ENCODE measurements at places on chromosomes 3 and 15.
A peak's percentile ranks its signal among the peaks of the same experiment; 100 is the strongest.

- DNase-seq = no peak
Measured at GRCh38 chr3:34175636-34176176, 377.3 kb downstream of the PDCD6IP start.

DNA sequence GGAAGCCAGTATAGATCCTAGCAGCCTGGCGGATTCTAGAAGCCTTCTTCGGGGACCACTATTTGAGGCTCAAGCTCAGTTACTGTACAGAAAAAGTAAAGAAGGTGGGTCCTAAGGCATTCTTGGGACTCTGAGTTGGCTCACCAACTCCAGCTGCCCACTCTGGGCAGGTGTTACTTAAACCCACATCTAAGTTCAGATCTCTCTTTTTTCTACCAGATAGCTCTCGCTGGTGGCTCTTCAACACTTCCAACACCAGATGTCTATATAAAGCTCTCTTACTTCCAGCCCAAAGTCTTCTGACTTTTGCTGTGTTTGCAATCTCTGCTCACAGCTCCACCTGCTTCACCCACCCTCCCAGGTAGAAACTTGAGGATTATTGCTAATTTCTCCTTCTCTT lies 232.8 kb upstream of the TPRG1 start:
- no peak for DNase-seq

DNA sequence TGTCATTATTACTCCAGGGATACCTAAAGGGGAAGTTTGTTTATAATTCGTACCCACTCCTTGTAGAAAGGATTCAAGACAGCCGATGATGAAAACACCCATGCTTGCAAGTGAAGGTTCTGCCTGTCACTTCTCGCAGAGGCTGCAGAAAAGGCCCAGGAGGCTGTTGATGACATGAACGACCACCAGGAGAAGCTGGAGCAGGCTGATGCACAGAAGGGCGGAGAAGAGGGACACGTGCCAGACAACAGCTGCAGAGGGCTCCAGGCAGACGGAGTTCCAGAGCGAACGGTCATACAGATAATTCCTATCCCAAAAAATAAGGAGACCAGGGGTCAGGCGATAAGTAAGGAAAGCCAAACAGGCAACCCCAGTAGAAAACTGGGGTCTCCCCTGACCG lies 5.7 kb upstream of the DYNLT2B start:
- DNase-seq = no peak

GRCh38 chr3:35028157-35028556 lies 611.2 kb upstream of the ARPP21 start:
- DNase-seq = no peak

DNA sequence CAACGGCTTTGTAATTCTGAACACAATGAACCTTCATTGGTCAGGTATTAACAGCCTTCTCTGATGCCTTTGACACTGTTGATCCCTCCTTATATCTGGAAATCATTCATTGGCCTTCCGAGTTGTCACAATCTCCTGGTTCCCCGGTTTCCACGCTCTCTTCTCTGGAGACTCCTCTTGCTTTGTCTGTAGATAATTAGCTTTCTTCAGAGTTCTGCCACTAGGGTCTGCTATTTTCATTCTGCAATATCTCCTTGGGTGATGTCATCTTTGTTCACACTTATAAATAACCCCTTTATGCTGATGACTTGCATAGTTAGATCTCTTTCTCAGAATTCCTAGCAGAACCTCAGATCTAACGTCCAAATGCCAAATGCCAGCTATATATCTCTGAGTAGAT lies 583.8 kb upstream of the ZNF717 start:
- DNase-seq = no peak

DNA sequence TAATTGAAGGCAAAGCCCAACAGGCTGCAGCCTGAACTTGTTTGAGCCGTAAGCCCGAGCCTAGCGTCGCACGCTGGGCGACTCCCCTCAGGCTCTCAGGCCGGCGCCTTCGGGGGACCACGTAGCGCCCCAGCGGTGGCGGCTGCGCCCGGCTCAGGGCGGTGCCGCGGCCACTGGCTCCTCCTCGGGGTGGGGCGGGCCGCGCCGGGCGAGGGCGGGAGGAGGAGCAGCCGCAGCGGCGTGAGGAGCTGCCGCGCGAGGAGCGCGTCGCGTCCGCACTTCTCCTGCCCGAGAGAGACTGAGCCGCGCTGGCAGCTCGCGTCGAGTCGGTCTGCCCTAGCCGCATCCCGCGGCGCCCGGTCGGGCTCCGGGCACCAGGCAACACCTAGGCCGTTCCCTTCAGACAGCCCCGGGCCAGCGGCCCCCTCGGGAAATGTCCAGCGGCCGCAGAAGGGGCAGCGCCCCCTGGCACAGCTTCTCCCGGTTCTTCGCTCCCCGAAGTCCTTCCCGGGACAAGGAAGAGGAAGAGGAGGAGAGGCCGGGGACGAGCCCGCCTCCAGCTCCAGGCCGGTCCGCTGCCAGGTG lies at the start of gene CRYBG3:
Gene CRYBG3, plus strand, starts transcription at position 238 of the 585 bp plus-strand sequence. Its CDS starts 196 bp downstream, at position 434.
- peak; percentile 83 for DNase-seq

DNA sequence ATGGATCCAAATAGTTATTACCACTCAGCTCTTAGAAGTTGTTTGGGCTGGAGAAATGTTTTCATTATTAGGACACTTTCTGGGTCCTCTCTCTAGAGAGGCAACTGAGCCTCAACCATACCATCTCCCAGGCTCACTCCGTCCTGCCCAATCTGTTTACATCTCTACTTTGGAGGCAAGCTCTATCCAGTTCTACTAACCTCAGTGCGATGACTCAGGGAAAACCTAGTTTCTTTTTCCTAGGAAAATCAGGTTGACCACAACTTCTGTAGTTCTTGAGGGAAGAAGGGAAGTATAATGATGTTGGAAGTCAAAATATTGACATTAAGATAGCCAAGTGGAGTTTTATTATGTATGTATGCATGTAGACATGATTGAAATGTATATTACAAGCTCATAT lies 40.4 kb downstream of the LPP start:
- DNase-seq = no peak

GRCh38 chr3:95297581-95297980 lies 1234.7 kb downstream of the NSUN3 start:
- DNase-seq = no peak

GRCh38 chr3:136943436-136943835 lies 14.3 kb upstream of the IL20RB start:
- DNase-seq = no peak

GRCh38 chr15:74724570-74725224 lies 631 bp downstream of the CYP1A1 start:
- DNase-seq = no peak

DNA sequence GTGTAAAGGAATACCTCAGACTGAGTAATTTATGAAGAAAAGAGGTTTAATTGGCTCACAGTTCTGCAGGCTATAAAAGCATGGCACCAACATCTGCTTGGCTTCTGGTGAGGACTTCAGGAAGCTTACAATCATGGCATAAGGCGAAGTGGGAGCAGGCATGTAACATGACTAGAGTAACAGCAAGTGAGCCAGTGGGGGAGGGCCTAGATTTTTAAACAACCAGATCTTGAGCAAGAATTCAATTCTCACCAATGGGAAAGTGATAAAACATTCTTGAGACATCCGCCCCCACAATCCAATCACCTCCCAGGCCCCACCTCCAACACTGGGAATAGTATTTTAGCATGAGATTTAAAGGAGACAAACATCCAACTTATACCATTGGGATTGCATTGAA lies 44.2 kb upstream of the BCL2A1 start:
- DNase-seq = no peak

- no peak for DNase-seq
Measured at GRCh38 chr15:66878761-66879160, 176.7 kb downstream of the SMAD6 start.
